ENCODE measurements at places on chromosomes 11 and 22.

DNA sequence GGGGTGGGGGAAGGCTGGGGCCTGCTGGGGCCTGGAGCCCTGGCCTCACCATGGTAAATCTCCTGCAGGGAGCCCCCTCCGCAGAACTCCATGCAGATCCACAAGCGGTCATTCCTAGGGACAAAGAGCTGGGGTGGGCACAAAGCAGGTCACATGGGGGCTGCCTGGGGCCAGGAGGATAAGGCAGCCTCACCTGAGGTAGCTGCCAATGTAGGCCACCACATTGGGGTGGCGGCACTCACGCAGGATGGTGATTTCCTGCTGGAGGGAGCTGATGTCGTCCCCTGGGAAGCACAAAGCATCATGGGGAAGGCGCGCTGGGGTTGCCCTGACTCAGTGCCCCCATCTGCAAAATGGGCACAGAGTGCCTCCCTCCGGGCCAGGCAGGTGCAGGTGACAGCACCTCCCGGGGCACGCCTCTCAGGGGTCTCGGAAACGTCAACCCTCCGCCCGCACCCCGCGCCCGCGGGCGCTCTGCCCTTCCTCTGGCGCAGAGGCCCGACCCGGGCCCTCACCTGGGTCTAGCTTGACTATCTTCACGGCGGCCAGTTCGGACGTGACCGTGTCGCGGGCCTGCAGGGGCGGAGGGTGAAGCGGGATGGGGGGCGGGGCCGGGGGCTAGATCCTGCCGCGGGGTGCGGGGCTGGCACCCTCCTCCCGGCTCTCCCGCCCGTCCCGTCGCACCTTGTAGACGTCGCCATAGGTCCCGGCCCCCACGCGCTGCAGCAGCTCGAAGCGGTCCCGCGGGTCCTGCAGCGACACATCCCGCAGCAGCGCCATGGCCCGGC, 450 bp downstream of the MAP4K2 start:
- peak; percentile 40 for DNase-seq

DNA sequence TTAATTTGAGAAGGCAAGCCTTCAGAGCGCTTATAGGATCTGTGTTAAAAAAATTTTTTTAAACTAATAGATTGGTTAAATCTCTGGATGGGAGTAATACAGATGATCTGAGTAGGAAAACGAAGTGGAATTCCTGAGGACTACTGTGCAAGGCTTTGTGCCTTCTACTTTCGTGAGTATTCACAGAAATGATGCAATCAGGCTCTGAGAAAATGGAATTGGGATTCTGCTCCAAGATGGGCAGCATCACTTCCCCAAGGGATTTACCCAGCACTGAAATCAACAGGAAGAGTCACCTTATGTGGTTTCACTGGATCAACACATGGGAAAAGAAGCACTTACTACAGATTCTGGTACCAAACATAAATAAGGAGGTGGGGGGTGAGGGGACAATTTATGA, 12.5 kb downstream of the KMT5B start:
- no peak for DNase-seq

- DNase-seq: no peak
Observed at GRCh38 chr11:77080643-77081210, 14.0 kb downstream of the CAPN5 start.

- DNase-seq: peak; percentile 44
Observed at GRCh38 chr11:126282736-126283591, at the start of gene TIRAP. Gene TIRAP, plus strand, starts transcription at chr11:126283093. Its CDS starts 7,802 bp downstream, at chr11:126290895.

GRCh38 chr11:10534316-10534715, 6.7 kb downstream of the RNF141 start:
- no peak for DNase-seq

- DNase-seq: peak; percentile 7
Observed at GRCh38 chr11:33893711-33894397, 2.0 kb upstream of the LMO2 start.

DNA sequence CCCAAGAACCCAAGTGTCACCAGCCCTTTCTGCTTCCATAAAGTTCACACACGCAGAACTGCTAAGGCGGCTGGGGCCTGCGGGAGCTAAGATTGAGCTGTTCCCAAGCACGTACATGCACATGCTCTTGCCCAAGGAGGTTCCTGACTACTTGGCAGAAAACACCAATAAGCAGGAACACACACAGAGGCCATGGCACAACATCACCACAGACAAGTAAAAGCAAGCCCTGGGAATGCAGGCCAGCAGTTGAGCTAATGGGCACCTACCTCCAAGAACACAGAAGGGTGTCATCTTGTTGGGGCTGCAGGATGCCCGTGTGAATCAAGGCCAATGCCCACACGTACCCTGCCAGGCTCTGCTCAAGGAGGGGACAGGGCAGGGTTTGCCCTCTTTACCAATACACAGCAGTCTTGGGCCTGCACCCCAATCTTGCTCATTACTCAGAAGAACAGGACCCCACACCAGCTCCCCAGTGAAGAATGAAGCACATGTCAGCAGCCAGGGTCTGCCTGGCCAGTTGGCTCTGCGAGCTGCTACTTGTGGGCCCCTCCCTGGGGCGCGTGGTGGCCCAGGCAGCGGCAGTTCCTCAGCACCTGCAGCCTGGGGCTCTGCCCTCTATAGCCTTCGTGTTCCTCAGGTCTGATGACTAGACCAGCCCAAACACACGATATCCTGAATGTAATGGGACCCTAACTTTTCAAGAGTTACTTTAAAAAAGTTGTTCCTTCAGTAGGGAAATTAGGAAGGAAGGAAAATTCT, 32.3 kb upstream of the CYP2D6 start:
- no peak for DNase-seq

DNA sequence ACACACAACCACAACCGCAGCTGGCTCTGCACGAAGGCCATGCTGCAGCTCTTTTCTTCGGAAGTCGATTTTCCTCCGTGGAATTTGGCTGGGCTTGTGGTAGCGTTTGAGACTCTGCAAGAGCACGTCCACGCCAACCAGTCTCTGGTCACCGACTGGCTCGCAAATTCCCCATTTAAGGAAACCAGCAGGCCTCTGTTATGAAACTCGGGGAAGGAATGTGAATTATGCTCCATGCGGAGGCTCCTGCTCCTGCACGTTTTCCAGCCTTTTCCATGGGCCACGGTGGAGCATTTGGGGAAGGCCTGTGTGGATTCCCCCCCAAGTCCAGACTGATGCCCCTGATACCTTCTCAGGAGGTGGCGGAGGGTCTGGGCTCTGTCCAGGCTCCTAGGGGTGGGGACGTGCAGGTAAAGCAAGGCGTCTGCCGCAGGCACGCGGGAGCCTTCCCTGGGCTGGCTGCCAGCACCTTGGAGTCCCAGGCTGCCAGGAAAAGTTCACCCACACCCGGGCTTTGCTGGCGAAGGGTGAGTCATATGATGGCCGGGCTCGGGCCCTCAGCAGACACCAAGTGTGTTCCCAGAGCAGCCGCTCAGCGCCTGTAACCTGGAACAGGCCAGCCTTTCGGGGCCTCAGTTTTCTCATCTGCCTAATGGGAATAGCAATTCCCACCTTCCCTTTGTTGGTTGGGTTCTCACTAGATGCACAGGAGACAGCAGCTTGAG, 41.9 kb downstream of the LRP5 start:
- no peak for DNase-seq

- DNase-seq: no peak
Observed at GRCh38 chr11:123690485-123690884, 36.1 kb upstream of the SCN3B start.

GRCh38 chr11:19628018-19628417, 84.6 kb upstream of the NAV2 start:
- DNase-seq: no peak

DNA sequence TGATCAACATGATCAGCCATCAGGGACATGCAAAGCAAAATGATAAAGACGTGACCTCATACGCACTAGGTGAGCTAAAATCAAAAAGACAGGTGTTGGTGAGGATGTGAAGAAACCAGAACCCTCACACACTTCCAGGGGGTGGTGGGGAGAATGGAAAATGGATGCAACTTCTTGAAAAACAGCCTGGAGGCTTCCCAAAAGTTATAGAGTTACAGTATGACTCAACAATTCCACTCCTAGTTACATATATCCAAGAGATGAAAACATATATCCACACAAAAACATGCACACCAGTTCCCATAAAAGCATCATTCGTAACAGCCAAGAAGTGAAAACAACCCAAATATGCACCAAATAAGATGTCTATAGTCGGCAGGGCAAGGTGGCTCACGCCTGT, 42.1 kb upstream of the APLNR start:
- DNase-seq: no peak

DNA sequence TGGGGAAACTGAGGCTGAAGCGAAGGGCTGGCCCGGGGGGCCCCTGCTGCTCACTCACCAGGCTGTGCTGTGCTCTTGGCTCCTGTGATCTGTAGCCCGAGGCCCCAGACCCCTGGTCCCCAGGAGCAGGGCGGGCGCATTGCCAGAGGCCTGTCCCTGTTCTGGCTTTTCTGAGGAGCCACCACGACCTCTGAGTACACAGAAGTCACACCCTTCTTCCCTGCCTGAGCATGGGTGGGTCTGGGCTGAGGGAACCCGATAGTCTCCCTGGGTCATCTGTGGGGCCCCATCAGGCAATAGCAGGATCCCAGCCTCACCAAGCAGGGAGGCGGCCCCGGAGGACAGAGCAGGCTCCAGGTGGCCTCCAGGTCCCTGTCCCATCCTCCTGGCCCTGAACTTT, 5.1 kb downstream of the CASTOR1 start:
- DNase-seq: no peak

- no peak for DNase-seq
Observed at GRCh38 chr22:43036282-43036829, 21.4 kb upstream of the PACSIN2 start.

DNA sequence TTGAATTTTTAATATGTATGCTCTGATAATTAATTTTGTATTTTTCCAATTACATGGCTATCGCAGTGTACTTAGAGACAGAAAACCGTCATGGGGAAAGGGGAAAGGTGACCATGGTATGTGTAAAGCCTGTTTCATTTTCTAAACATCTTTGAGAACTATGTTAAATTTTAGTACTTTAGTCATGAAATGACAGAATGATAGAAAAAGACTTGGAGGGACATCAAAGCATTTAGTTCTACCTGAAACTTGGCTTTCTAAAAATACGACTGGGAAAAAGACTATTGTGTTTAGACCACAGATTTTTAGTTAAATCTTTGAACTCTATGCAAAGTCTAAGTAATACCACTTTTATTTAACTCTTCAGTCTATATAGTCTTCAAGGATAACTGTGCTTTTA, 54.1 kb downstream of the MAML2 start:
- no peak for DNase-seq

DNA sequence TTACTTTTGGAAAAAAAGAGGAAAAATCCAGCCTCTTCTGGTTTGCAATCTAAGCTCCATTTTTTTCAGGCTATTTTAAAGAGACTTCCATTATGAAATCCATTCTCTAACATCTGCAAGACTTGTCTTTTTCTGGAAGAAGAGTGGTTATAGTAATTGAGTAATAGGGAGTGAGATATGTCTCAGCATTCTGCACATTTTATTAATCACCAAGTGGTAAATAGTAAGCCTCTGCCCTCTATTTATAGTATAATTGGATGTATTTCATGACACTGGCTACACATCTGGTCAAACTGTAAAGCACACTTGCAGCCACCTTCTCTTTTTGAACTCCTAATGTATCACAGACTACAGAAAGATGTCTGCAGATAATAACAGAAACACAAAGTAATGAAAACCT, 391.1 kb downstream of the ETS1 start:
- no peak for DNase-seq

GRCh38 chr11:46294365-46295309, 17.2 kb downstream of the CREB3L1 start:
- no peak for DNase-seq

DNA sequence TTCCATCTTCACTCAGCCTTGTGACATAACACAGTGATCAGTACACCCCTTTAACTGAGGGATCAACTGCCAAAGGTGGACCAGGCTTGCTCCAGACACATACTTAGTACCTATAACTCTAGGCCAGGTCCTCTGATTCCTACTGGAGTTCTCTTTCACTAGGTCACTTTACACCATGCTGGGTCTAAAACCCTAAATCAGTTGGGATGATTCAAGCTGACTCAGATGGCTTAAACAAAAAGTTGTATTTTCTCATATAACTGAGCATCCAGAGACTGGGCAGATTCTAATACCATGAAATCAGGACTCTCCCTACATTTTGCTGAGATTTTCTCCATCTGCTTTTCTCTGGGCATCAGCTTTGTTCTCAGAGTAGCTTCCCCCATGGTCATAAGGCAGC, 26.0 kb upstream of the FLI1 start:
- DNase-seq: no peak

- DNase-seq: no peak
Observed at GRCh38 chr22:24937114-24937513, 9.4 kb downstream of the LHFPL7 start.

GRCh38 chr11:8867931-8868631, 42.9 kb upstream of the AKIP1 start:
- DNase-seq: no peak

DNA sequence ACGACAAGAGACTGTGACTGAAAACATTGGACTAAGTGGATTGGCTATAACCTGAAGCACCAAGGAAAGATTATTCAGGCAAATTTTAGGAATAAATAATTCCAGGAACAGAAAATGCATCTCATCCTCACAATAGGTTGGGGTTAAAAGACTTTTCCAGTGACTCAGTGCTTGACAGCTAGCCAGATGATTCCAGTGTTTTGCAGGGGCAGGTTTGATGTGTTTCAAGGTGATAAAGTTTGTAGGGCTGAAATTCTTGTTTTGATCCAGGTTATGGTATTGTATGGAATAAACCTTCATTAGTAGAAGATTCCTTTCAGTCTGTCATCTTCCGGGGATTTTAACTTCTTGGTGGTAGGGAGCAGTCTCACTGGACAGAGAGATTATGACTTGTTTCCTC, 2.3 kb downstream of the EXT2 start:
- no peak for DNase-seq

GRCh38 chr11:17933708-17934107, 79.1 kb downstream of the SERGEF start:
- DNase-seq: no peak

DNA sequence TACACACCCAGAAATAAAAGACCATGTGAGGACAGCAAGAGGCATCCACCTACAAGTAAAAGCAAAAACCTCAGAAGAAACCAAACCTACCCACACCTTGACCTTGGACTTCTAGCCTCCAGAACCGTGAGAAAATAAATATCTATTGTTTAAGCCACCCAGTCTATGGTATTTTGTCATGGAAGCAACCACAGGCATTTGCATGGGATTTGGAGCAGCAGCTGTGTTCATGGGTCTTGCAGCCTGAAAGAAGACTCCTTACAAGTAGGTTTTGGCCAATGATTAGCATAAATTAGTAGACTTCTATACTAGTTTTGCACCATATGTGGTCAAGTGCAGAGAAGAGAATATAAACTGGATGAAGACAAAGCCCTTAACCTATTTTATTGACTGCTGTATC, 27.9 kb downstream of the FSHB start:
- no peak for DNase-seq

- DNase-seq: no peak
Observed at GRCh38 chr11:69446108-69446507, 35.4 kb upstream of the LINC01488 start.

GRCh38 chr11:129608711-129609110, 206.9 kb upstream of the TMEM45B start:
- DNase-seq: no peak

GRCh38 chr22:22030493-22031182, 48.1 kb upstream of the TOP3B start:
- DNase-seq: no peak
